ENCODE measurements at places on chromosomes 4 and X.

GRCh38 chrX:110133735-110134370, 130.9 kb downstream of the TMEM164 start:
- no peak for DNase-seq

- DNase-seq, result no peak
Observed at GRCh38 chr4:187118602-187119120, 395.0 kb upstream of the FAT1 start.

DNA sequence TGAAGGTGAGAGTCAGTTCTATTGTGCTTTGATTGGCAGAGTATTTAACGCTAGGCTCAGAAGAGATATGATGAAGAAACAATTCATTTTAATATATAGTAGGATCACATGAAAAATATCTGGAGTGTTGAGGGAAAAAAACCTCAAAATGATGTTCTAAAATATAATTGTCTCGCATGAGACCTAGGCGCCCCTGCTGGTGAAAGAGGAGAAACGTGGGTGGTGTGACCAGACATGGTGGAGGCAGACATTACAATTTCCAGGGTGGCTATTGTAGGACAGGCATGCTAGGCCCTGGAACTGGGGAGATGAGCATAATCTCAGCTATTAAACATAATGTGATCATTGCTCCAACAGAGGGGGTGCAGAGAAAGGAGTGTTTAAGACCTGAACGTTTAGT, 210.0 kb downstream of the HS3ST1 start:
- DNase-seq, result no peak

GRCh38 chr4:163350672-163351071, 7.0 kb downstream of the NPY5R start:
- no peak for DNase-seq

DNA sequence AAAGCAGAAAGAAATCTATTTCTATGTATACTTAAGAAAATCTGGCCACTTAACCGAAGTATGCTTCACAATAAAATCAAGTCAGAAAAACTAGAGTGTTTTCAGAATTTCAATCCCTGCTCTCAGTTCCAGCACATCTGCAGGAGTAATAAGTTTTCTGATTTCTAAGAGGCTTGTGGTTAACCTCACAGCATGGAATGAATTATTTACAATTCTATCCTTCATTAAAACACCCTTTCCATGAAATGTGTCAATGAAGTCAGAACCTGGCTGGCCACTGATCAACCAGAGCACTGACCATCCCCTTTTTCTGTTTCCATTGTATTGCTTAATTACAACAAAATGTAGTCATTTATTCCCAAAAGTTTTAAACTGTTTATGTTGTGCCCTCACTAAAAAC, 781.4 kb upstream of the INTU start:
- no peak for DNase-seq

DNA sequence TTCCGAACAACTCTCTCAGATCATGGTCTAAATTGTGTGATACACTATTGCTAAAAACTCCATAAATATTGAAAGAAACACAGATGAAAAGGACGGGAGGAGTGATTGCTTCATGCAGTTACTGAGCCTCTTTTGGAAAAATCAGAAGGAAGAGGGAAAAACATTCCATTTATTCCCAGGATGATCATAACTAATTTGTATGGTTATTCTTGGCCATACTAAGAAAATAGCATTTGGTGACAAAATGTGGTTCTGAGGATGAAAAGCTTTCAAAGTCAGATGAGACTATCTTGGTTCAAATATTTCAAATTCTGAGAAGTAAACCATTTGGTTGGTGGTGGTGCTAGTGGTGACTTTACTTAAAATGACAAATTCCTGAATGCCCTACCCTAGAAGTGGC, 305.4 kb upstream of the LDB2 start:
- no peak for DNase-seq

DNA sequence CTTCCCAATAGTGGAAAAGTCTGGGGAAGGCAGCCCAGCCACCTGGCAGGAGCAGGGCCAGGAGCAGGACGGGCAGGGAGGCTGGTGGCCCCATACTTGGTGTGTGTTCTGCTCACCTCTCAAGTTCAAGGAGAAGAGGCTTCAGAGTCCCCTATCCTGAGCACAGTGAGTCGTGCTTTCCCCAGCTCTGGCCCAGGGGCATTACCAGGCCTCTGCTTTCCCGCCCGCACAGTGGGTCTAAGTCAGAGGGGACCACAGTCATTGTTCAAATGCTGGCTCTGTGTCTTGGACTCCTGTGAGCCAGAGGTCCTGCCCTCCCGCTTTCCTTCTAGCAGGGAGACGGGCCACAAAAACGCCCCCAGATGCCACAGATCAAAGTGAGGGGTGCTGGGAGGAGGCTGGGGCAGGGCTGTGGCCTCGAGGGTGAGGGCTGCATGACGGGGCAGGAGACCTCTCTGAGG, 27.6 kb downstream of the HTRA3 start:
- DNase-seq, result peak; percentile 42

DNA sequence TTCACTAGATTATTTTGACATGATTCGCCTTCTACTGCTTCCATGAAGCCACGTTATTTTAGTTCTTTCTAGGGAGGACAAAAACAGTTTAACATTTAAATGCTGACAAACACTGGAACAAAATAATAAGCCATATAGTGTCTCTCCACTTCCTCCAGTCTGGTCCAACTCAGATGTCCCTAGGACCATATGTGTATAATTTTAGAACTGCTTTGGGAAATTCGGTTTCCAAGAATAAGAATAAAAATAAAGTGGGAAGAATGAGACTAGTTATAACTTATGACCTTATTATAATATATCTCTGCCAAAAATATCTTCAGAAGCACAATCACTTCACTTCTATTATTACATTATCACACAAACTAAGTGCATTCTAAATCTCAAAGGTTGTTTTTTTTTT, 164.4 kb upstream of the POF1B start:
- no peak for DNase-seq

GRCh38 chrX:17024886-17025285, 78.4 kb downstream of the REPS2 start:
- no peak for DNase-seq
